ENCODE measurements at places on chromosomes 4 and X. TPM values are rescaled to one million over a fixed set of nuclear protein-coding genes. Genes with fewer than 3 reads are reported as not detected.

Gene BTK
- 5.7 TPM for total RNA-seq

Gene IGFBP7
- 812 TPM for total RNA-seq

Gene ZNF141
- 30.4 TPM for total RNA-seq

Gene SMARCA1
- total RNA-seq, result 91.7 TPM

Gene TKTL2
- not detected for total RNA-seq

Gene TMEM35A
- 14.8 TPM for total RNA-seq
